Stomach (tissue), 19 donors: ENCODE measurements at places on chromosomes 2 and 18. TPM values are rescaled to one million over a fixed set of nuclear protein-coding genes. Genes with fewer than 3 reads are reported as not detected.

ANO7 gene
- 0.48 TPM for polyA plus RNA-seq

CD8A gene
- 1.3 TPM for polyA plus RNA-seq

ARHGAP15 gene
- 11.9 TPM for polyA plus RNA-seq

PREB gene
- polyA plus RNA-seq = 37.3 TPM

- peak; percentile 71 for DNase-seq
- peaks cover 16% of the 10 kb centered on the region for H3K27me3 ChIP-seq
- peaks cover 29% of the 10 kb centered on the region for H3K4me1 ChIP-seq
- H3K4me3 ChIP-seq = no peak overlapping the region
- H3K36me3 ChIP-seq = no peaks in the 10 kb centered on the region
Observed at GRCh38 chr2:236369661-236370062, 105.5 kb upstream of the ASB18 start.

- H3K4me3 ChIP-seq = no peak overlapping the region
- no peaks in the 10 kb centered on the region for H3K4me1 ChIP-seq
Observed at GRCh38 chr2:12106440-12107080, 360.1 kb downstream of the LPIN1 start.

GRCh38 chr2:11710210-11710609, 36.2 kb upstream of the LPIN1 start:
- H3K36me3 ChIP-seq = no peaks in the 10 kb centered on the region
- no peaks in the 10 kb centered on the region for H3K27me3 ChIP-seq
- no peak for DNase-seq
- H3K27ac ChIP-seq = peak overlapping the region; percentile 69

DNA sequence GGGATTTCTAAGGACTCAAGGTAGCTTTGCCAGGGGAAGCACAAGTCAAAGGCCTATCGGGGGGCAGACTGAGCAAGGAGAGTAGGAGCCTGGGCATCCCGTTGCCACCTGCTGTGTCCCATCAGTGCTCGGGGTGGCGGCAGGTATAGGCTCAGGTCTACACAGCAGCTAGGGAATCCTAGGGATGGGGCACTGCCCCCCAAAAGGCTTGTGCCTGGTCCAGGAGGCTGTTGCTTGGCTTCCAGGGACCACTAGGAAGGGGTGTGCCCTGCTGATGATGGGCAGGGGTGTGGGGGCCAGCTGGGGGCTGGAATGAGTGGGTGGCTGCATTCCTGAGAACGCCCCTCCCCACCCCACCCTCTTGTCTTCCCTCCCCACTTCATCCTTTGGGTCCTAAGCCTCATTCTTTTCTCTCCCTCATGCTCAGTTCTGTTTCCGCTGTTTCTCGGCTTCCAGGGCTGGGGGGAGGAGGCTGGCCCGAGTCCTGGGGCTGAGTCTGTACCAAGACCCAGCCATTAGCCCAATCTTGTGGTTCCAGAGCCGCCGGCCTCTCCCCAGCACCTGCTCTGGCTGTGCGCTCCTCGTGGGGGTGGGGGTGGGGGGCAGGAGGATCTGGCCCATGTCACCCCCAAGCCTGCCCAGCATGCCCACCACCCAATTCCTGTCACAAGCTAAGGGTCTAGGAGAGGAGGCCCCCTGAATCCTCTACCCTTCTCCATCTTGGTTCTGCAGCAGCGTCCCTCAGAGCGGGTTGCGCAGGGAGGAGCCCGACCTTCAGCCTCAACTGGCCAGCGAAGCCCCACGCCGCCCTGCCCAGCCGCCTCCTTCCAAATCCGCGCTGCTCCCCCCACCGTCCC, 12.8 kb downstream of the SPEG start:
- H3K4me1 ChIP-seq = peaks cover 15% of the 10 kb centered on the region
- H3K4me3 ChIP-seq = peak overlapping the region; percentile 15
- peak overlapping the region; percentile 84 for H3K27ac ChIP-seq
- H3K36me3 ChIP-seq = no peaks in the 10 kb centered on the region
- no peak for DNase-seq
- no peaks in the 10 kb centered on the region for H3K27me3 ChIP-seq
